ENCODE measurements at places on chromosomes 5 and 9. TPM values are rescaled to one million over a fixed set of nuclear protein-coding genes. Genes with fewer than 3 reads are reported as not detected.

C5orf58 gene
- polyA plus RNA-seq, result not detected

- DNase-seq, result no peak
Measured at GRCh38 chr5:137582218-137582617, 83.1 kb upstream of the SPOCK1 start.

GRM6 gene
- not detected for polyA plus RNA-seq

SMIM33 gene
- polyA plus RNA-seq, result not detected

GRCh38 chr5:158832096-158832685, 267.5 kb downstream of the EBF1 start:
- DNase-seq, result no peak

- DNase-seq, result peak; percentile 95
Measured at GRCh38 chr9:91047993-91048607, 246.5 kb downstream of the SYK start.

- no peak for DNase-seq
Measured at GRCh38 chr5:81142108-81142507, 91.0 kb upstream of the CKMT2 start.

GRCh38 chr9:79408200-79408599, 163.6 kb upstream of the TLE4 start:
- peak; percentile 8 for DNase-seq

DNA sequence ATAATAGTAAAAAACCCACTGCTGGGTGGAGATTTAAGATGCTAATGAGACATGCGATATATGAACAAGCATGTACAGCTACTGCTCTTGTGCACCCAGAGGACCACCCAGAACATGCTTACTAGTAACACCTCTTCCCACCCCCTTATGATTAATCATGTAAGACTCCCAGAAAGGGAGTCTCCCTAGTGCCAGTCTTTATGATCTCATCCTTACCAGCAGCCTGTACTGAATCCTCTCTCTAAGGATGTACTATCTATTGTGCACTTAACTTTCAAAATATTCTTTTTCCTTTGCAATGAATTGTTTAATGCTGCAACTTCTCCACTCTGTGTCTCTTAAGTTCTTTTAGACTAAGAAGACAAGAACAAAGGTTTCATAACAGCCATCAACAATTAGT, 9.1 kb upstream of the MAT2B start:
- DNase-seq, result peak; percentile 47

IRF1 gene
- polyA plus RNA-seq, result 16.5 TPM

All from IMR-90 (cell line).